Osteocyte (in vitro differentiated cells): ENCODE measurements at places on chromosomes 12 and 14. TPM values are rescaled to one million over a fixed set of nuclear protein-coding genes. Genes with fewer than 3 reads are reported as not detected.

DNA sequence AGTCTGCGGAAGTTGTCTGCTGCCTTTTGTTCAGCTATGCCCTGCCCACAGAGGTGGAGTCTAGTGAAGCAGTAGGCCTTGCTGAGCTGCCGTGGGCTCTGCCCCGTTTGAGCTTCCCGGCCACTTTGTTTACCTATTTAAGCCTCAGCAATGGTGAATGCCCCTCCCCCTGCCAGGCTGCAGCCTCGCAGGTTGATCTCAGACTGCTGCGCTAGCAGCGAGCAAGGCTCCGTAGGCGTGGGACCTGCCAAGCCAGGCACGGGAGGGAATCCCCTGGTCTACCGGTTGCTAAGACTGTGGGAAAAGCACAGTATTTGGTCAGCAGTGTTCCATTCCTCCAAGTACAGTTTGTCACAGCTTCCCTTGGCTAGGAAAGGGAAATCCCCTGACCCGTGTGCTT, 143.6 kb downstream of the DYRK2 start:
- H3K4me3 ChIP-seq = no peak overlapping the region
- H3K4me1 ChIP-seq = peaks cover 14% of the 10 kb centered on the region
- no peak overlapping the region for H3K27ac ChIP-seq
- no peaks in the 10 kb centered on the region for H3K36me3 ChIP-seq
- no peak for DNase-seq

The NPAS3 gene
- total RNA-seq = 2.4 and 3.3 TPM in 2 replicates

- peaks cover 10% of the 10 kb centered on the region for H3K36me3 ChIP-seq
- no peaks in the 10 kb centered on the region for H3K27me3 ChIP-seq
- no peak for DNase-seq
- H3K4me1 ChIP-seq = no peaks in the 10 kb centered on the region
Observed at GRCh38 chr12:16027002-16027401, 115.9 kb downstream of the DERA start.

The LUM gene
- 473 and 481 TPM in 2 replicates for total RNA-seq

- peaks cover 4% of the 10 kb centered on the region for H3K36me3 ChIP-seq
- peak overlapping the region; percentile 89 for H3K4me3 ChIP-seq
- peak overlapping the region; percentile 93 for H3K27ac ChIP-seq
- H3K4me1 ChIP-seq = peaks cover 14% of the 10 kb centered on the region
Observed at GRCh38 chr14:64337888-64338615, 43.9 kb upstream of the ESR2 start.

The C12orf42 gene
- total RNA-seq = not detected in 2 replicates
